PC-3 (cell line): ENCODE measurements at places on chromosomes 12 and 14. TPM values are rescaled to one million over a fixed set of nuclear protein-coding genes. Genes with fewer than 3 reads are reported as not detected.

GRCh38 chr14:22602862-22603261, 4.8 kb downstream of the ABHD4 start:
- peak; percentile 82 for DNase-seq

GRCh38 chr12:56253091-56253490, 5.1 kb downstream of the ANKRD52 start:
- DNase-seq: no peak

- DNase-seq: peak; percentile 98
Observed at GRCh38 chr14:72643317-72643801, 250.5 kb downstream of the DPF3 start.

The KRT80 gene
- 19.8 and 30.1 TPM in 2 replicates for total RNA-seq

- DNase-seq: peak; percentile 91
Observed at GRCh38 chr12:51531978-51532497, 59.0 kb upstream of the SCN8A start.

The NXPH4 gene
- total RNA-seq: 10.7 and 15.1 TPM in 2 replicates

The NANOG gene
- not detected in 2 replicates for total RNA-seq

DNA sequence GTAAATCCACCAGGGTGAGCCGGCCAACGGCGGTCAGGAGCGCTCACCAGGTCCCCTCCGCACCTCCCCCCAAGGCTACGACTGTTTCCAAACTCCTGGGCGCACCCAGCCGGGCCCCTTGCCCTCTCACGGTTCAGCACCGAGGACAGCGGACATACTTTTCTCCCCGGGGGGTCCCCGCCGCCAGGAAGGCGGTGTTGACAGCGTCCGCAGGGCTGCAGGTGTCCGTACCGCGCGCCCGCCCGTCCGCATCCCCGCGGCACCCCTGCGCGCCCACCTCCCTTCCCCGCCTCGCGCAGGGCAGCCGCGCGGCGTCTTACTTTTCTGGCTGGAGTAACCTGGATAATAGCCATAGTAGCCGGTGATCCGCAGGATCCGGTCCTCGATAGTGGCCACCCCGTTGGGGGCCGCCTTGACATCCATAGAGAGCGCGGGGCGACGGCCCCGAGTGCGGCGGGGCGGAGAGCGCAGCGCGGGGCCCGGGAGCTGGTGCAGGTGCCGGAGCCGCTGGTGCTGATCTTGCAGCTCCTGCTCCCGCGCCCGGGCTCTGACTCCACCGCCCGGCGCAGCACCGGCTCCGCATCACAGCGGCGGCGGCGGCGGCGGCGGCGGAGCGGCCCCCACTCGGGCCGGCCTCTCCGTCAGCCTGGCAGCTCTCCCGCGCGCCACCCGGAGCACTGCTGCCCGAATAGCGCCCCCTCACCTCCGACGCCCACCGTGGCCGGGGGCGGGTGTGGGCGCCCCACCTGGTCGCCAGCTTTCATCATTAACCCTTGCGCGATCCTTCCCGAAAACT, at the start of gene SLC35F4:
TSS of gene SLC35F4 (minus strand) at position 690 of the 796 bp plus-strand sequence.
- no peak for DNase-seq

The USP30 gene
- total RNA-seq: 8.5 and 13.6 TPM in 2 replicates

GRCh38 chr12:27900920-27901879, 71.3 kb downstream of the PTHLH start:
- no peak for DNase-seq

The HOXC4 gene
- 1.8 and 2.6 TPM in 2 replicates for total RNA-seq

DNA sequence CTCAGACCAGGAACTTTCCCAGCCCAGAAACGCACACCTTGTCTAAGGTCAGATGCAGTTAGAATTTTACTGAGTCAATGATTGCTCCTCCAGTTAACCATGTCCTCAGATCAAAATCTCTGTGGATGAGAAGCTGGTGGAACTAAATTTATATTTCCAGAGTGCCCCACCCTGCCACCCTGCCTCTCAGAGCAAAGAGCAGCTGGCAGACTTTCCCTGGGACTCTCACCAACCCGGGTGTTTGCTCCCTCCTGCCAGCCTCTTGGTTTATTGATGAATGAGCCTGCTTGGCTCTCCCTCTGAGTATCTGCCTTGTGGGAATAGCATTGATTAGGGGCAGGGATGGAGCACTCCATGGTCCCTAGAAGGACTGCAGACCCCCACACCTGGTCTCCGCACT, 5.9 kb upstream of the KRT1 start:
- DNase-seq: no peak

DNA sequence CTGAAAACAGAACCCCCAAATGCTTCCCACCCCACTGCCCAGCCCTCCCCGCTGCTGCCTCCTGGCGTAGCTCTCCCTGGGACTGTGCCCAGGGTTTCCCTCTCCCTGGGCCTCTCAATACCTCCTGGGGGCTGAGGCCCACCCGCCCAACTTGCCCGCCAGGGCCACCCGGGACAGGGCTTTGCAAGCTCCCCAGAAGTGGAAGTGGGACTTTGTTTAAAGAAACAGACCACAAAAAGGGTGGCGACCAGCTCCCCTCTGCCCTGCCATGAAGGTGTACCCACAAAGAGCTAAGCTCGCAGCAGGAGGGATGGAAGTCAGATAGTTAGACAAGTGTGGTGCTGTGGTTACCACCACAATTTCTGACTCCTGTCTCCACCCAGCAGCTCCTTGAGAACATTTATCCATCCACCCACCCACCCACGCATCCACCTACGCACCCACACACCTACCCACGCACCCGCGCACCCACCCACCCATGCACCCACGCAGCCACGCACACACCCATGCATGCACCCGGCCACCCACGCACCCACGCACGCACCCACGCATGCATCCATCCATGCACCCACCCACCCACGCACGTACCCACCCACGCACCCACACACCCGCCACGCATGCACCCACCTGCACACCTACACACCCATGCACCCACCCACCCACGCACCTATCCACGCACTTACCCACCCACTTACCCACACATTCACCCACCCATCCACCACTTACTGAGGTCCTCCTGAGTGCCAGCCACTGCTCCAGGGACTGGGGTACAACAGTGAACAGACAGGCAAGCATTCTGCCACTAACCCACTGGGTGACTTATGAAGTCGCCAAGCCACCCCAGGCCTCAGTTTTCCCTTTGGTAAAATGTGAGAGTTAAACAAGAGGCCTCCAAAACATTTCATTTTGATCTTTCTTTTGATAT, 127.3 kb downstream of the SCARB1 start:
- DNase-seq: no peak

The GRIP1 gene
- 2.0 and 8.4 TPM in 2 replicates for total RNA-seq

- no peak for DNase-seq
Observed at GRCh38 chr14:90381011-90381786, 15.6 kb upstream of the CALM1 start.

DNA sequence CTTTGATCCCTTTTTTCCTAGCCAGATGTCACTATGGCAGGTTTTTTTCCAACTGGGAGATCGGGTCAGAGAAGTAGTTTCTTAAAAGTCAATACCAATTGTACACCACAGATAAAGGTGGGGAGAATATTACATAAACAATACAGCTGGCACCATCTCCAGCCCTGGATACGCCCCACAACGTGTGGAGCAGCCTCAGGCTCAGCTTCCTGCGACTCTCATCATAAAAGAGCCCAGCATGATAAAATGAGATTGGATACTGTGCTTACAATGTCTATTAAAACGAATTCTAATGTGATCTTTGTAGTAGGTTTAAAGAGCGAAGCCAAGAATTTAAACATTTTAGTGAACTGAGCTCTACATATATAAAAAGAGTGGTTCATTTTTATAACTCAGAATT, 21.5 kb downstream of the EFCAB11 start:
- no peak for DNase-seq

DNA sequence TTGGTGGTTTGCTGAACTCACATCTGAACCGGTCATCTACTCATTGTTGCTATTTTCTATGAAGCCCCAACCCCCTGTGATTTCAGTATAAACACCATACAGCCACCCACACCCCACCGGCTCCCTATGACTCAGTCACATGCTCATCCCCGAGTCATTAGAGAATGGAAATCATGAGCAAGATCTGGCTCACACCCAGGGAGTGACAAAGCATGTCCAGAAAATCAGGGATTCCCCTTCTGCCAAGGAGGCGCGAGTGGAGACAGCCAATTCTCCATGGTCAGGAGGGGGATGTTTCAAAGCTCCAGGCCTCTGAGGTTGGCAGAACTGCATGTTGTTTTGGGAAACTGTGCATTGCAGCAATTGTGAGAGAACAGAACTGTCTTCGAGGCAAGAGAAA, 657.5 kb upstream of the TBX3 start:
- DNase-seq: peak; percentile 99

GRCh38 chr12:6277982-6278438, 32.5 kb upstream of the PLEKHG6 start:
- DNase-seq: peak; percentile 69

The TSPAN19 gene
- not detected in 2 replicates for total RNA-seq

- no peak for DNase-seq
Observed at GRCh38 chr14:86798330-86798729, 1194.7 kb downstream of the GALC start.
